Left ventricle myocardium inferior (tissue), 1 donor: ENCODE measurements at places on chromosomes 7 and 10.

- DNase-seq: no peak
Measured at GRCh38 chr7:1080252-1080920, 7.5 kb upstream of the GPER1 start.

GRCh38 chr7:148334959-148335577 lies 255.5 kb upstream of the C7orf33 start:
- no peak for DNase-seq

GRCh38 chr7:38323156-38323555 lies 49.7 kb upstream of the TARP start:
- no peak for DNase-seq

DNA sequence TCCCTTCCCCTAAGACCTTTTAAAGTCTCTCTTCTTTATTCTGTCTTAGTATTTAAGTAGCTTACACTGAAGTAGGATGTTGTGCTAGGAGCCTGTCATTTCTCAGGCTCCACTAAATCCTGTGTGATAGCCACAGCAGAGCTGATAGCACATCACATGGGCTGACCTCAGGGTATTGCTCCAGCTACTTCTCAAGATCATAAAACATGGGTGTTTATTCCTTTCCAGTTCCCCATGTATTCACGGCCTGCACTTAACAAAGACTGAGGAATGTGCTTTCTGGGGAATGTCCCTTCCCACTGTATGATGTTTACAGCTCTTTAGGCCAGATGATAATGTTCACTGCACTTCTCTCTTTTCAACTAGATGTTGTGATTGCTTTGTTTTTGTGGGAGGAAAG lies 1086.8 kb downstream of the KCNMA1 start:
- DNase-seq: no peak

GRCh38 chr7:1769286-1770200 lies 99.5 kb downstream of the ELFN1 start:
- DNase-seq: no peak

DNA sequence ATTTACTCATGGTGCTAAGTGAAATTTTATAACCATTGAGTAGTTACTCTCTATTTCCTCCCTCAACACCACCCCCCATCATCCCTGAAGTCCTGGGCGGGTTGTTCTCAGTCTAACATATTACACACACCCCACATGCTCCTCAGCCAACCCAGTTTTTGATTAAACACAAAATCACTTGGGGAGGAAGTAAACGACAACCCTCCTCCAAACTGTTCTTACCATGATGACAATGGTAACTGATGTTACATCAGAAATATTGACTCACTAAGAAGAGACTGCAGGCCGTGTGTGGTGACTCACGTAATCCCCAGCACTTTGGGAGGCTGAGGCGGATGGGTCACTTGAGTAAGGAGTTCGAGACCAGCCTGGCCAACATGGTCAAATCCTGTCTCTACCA lies 44.2 kb downstream of the RAB11FIP2 start:
- no peak for DNase-seq

DNA sequence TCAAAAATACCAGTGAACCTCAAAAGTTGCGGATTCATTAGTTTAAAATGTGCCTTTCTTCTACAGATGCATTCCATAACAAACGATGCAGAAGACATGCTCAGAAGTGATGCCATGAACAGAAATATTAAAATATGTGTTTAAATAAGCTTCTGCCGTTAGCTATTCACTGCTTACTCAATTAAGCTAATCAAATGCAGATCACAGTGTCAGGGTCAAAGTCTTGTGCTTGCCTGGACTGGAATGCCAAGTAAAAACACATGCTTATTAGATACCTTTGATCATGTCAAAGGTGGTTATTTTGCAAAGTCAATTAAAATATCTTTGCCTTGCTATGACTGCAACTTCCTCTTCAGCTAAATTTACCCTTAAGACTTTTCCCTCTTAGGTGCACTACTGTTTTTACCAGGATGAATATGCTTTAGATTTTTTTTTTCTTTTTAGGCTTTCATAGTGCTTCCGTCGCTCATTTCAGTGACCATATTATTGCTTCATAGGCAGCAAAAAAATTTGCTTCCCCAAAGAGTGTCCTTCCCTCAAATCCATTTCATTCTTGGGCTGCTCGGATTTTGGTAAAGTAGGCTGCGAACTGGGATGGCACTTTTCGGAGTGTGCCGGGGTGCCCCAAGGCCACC lies 905 bp downstream of the ASB13 start:
- DNase-seq: no peak
